ENCODE measurements at places on chromosomes 7 and 10.

- no peak overlapping the region for H3K27ac ChIP-seq
- no peak overlapping the region for H3K4me3 ChIP-seq
- no peaks in the 10 kb centered on the region for H3K27me3 ChIP-seq
- no peak for DNase-seq
- H3K4me1 ChIP-seq = no peaks in the 10 kb centered on the region
- no peaks in the 10 kb centered on the region for H3K36me3 ChIP-seq
Observed at GRCh38 chr10:2660276-2660675, 407.1 kb upstream of the PFKP start.

- H3K4me3 ChIP-seq = no peak overlapping the region
- H3K27me3 ChIP-seq = peaks cover 52% of the 10 kb centered on the region
- DNase-seq = no peak
- H3K27ac ChIP-seq = no peak overlapping the region
- peaks cover 2% of the 10 kb centered on the region for H3K36me3 ChIP-seq
Observed at GRCh38 chr7:42233171-42233570, 3.8 kb downstream of the GLI3 start.

GRCh38 chr7:142376356-142376997, 118.6 kb upstream of the PRSS58 start:
- peaks cover 41% of the 10 kb centered on the region for H3K27me3 ChIP-seq
- H3K4me3 ChIP-seq = no peak overlapping the region
- no peaks in the 10 kb centered on the region for H3K36me3 ChIP-seq
- DNase-seq = no peak
- no peak overlapping the region for H3K27ac ChIP-seq

GRCh38 chr10:104045151-104046089, 40.3 kb downstream of the COL17A1 start:
- H3K4me1 ChIP-seq = no peaks in the 10 kb centered on the region
- no peaks in the 10 kb centered on the region for H3K36me3 ChIP-seq
- H3K4me3 ChIP-seq = no peak overlapping the region
- DNase-seq = no peak

DNA sequence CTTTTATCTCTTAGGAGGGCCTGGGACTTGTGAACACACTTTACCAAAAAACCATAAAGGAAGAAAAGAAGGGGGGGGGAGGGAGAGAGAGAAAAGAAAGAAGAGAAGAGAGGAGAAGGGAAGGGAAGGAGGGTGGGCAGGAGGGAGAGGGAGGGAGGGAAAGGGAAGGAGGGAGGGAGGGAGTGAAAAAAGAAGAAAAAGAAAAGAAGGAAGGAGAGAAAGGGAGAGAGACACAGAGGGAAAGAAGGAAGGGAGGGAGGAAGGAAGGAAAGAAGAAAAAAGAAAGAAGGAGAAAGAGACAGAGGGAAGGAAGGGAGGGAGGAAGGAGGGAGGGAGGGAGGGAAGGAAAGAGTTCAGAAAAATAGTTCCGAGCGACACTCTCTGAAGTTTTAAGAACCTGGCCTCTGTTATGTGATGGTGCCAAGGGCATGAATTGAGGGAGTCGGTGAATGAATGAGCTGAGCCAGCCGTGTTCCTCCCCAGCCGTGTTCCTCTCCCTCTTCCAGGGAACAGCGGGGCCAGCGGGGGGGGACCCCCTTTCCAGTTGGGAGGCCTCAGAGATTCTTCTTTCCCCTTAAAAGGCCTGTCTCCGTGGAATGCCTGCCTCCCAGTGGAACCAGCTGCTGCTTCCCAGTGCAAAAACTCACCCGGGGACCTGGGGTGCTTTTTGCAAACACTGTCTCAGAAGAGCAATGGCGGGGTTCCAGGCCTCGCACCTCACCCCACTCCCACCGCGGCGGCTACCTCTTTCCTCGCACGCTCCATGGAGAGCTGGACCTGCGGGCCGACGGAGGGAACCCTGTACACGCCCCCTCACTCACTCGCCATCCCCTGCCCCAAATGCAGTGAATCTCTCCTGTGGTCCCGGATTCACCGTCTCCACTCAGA, 84.1 kb downstream of the FOXL3 start:
- peaks cover 35% of the 10 kb centered on the region for H3K27me3 ChIP-seq
- no peaks in the 10 kb centered on the region for H3K4me1 ChIP-seq
- no peaks in the 10 kb centered on the region for H3K36me3 ChIP-seq

DNA sequence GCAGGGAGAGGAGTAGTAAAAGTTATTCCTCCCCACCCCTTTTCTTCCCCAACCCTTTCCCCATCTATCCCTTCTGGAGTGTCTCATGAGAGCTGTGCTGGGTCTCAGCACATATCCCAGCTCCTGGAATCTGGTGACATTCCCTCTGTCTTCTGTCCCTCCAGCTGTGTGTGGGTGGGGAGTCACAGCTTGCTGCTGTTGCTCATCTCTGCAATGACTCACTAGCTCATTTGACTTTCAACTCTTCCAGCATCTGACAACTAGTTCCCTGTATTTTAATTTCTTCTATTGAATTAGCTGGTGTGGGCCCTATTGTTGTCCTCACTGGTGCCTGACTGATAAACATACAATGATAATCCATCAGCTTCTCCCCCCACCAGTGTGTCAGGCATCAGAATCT, 198.9 kb upstream of the AUTS2 start:
- H3K4me3 ChIP-seq = no peak overlapping the region
- H3K27me3 ChIP-seq = no peaks in the 10 kb centered on the region
- no peaks in the 10 kb centered on the region for H3K4me1 ChIP-seq
- H3K27ac ChIP-seq = no peak overlapping the region
- H3K36me3 ChIP-seq = no peaks in the 10 kb centered on the region

DNA sequence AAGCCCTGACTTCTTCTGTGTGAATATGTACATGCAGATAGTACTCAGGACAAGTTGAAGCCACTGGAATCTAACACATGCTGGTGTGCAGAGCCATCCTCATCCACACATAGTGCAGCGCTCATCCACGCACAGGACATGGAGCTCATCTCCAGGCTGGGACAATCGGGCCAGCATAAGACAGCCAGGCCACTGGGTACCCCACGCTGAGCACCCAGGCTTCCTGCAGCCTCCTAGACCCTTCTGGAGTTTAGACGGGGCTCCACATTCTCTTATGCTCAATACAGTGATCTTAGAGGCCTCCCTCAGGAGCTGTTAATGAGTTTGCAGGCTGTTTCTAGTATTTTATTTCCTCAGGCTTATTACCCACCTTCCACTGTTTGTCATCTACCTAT, 238.9 kb downstream of the TNS3 start:
- no peaks in the 10 kb centered on the region for H3K4me1 ChIP-seq
- H3K36me3 ChIP-seq = no peaks in the 10 kb centered on the region
- no peak overlapping the region for H3K27ac ChIP-seq
- no peak for DNase-seq
- no peaks in the 10 kb centered on the region for H3K27me3 ChIP-seq
- no peak overlapping the region for H3K4me3 ChIP-seq

- no peaks in the 10 kb centered on the region for H3K4me1 ChIP-seq
- no peak overlapping the region for H3K27ac ChIP-seq
- no peak overlapping the region for H3K4me3 ChIP-seq
- DNase-seq = no peak
- peaks cover 18% of the 10 kb centered on the region for H3K27me3 ChIP-seq
Observed at GRCh38 chr10:86345296-86345858, 21.2 kb downstream of the GRID1 start.

DNA sequence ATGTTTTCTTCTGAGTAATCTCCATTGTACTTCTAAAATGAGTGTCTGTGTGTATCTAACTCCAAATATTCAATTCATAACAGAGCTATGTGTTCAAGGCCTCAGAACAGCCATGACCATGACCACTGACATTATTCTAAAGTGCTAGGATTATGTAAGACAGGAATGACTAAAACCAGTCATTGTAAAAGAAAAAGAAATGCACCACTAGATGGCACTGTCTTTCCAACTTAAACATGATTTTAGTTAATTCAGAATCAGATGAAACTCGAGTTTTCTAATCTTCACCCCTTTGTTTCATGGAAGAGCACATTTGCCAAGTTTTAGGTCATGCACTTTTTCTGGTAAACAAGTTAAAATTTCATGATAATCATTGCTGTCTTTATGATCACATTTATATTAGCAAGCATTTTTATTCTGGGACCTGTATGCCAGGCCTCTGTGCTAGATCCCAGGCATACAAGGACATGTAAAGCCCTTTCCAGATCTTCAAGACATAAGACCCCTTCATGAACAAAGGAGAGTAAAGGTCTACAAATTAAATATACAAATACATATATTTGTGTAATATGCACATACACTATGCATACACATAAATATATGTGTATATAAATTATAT, 26.1 kb upstream of the RSU1 start:
- DNase-seq = no peak
- H3K4me1 ChIP-seq = peaks cover 4% of the 10 kb centered on the region
- H3K36me3 ChIP-seq = no peaks in the 10 kb centered on the region
- no peak overlapping the region for H3K27ac ChIP-seq

DNA sequence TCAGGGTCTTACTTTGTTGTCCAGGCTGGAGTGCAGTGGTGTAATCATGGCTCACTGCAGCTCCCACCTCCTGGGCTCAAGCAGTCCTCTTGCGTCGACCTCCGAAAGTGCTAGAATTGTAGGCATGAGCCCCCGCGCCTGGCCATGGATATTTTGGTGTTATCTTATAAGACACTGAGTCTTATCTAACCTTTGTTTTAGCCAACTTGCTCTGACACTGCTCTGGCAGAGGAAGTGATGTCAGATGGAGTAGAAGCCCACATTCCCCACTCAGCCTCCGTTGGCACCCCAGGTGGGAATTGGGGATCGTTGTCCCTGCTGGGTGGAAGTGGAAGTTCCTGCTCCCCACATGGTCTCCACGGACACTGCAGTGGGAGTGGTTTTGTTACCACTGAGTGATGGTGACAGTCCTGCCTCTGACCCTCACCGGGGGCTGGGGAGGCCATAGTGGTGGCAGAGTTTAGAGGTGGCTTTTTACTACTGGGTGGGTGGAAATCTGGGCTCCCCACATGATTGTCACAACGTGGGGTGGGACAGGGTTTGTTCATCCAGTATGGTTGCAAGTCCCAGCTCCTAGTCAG, 98.9 kb downstream of the ANKRD61 start:
- no peaks in the 10 kb centered on the region for H3K27me3 ChIP-seq
- H3K4me3 ChIP-seq = no peak overlapping the region
- H3K4me1 ChIP-seq = no peaks in the 10 kb centered on the region
- no peak for DNase-seq
- H3K36me3 ChIP-seq = peaks cover 40% of the 10 kb centered on the region
- no peak overlapping the region for H3K27ac ChIP-seq

- H3K36me3 ChIP-seq = no peaks in the 10 kb centered on the region
- no peaks in the 10 kb centered on the region for H3K27me3 ChIP-seq
- no peaks in the 10 kb centered on the region for H3K4me1 ChIP-seq
Observed at GRCh38 chr7:78473021-78473420, 674.4 kb downstream of the PHTF2 start.

DNA sequence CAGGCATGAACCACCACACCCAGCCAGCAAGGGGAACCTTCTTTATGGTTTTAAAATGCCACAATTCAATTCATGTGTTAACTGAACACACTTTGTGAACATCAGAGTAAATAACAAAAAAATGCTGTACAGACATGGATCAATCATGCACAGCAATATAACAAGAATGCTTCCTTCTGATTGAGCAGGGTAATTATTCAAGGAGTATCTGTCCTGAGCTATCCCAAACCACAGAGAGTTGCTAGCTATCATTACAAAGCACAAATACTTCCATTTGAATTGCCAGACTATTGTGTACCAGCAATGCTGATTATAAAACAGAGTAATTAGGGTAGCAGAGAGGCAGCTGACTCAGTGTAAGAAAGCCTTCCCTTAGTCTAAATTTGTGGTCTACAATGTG, 11.3 kb upstream of the RHOBTB1 start:
- H3K27ac ChIP-seq = no peak overlapping the region
- H3K27me3 ChIP-seq = peaks cover 8% of the 10 kb centered on the region
- no peak overlapping the region for H3K4me3 ChIP-seq
- DNase-seq = no peak
- H3K4me1 ChIP-seq = peaks cover 2% of the 10 kb centered on the region
